ENCODE measurements at places on chromosomes 3 and 15. TPM values are rescaled to one million over a fixed set of nuclear protein-coding genes. Genes with fewer than 3 reads are reported as not detected.

DNA sequence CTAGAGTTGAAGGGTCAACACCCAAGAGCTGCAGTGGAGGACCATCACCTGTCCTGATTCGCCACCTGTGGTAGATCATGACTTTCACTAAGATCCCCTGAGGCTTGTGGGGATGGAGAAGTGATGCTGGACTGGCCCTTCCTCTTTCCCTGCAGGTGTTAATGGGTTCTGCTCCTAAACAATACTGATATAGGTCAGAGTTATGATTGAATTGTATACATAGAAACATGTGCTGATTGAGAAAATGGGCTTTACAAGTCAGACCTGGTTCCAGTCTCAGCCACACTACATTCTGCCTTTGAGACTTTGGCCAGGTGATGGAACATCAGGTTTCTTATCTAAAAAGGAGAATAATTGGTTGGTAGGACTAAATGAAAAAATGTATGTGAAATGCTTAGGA is 418.9 kb upstream of the TPRG1 start:
- no peak for DNase-seq

The FEZF2 gene
- not detected for polyA plus RNA-seq

The NAA80 gene
- 10.4 TPM for polyA plus RNA-seq

DNA sequence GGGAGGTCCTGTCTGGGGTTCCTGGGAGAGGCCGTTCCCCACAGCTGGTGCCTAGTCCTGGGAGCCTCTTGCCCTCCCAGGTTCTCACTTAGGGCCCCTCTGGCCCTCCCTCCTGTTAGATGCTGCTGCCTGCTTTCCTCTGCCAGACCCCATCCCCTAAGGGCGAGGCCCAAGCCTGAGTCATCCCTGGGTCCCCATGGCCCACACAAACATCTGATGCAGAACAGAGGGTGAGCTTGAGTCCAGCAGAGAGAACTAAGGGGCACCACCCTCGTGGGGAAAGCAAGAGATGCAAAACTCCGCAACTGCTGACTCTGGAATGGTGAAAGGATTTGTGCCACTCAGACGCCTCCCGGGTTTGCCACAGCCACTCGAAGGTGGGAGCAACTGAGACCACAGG is 58.8 kb upstream of the TRPM1 start:
- no peak for DNase-seq

GRCh38 chr3:126485176-126485897 is 9.6 kb upstream of the ZXDC start:
- DNase-seq = no peak

- DNase-seq = no peak
Observed at GRCh38 chr3:126049289-126050049, 34.5 kb downstream of the SLC41A3 start.

- DNase-seq = no peak
Observed at GRCh38 chr15:84891339-84891738, 6.9 kb downstream of the SLC28A1 start.

GRCh38 chr15:85825719-85826118 is 31.0 kb upstream of the KLHL25 start:
- no peak for DNase-seq

GRCh38 chr3:5160321-5160720 is 27.2 kb upstream of the EDEM1 start:
- DNase-seq = no peak

GRCh38 chr15:91067036-91067435 is 33.0 kb upstream of the SV2B start:
- DNase-seq = no peak

DNA sequence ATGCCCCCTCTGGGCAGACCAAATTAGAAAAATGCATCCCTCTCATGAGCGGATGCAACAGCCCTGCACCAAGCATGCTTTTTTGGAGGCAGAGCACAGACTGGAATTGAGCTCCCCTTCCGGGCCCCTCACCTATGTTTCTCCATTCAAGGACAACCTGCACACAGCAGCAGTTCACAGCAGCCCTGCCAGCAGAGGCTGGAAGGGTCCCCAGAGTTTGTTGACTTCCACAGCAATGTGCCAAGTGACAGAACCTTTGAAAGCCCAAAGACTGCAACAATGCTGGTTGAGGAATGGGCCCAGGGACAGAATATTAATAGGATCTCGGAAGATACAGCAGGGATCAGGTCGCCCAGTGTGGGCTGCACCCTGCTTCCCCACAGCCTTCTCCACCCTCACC is 650.4 kb downstream of the FHIT start:
- no peak for DNase-seq

- DNase-seq = no peak
Observed at GRCh38 chr3:178810181-178810580, 261.4 kb downstream of the ZMAT3 start.

- DNase-seq = no peak
Observed at GRCh38 chr15:39801641-39802309, 19.1 kb upstream of the FSIP1 start.

The TMEM42 gene
- 14.1 TPM for polyA plus RNA-seq

- DNase-seq = no peak
Observed at GRCh38 chr15:82647835-82648256, 683 bp upstream of the CPEB1 start.

DNA sequence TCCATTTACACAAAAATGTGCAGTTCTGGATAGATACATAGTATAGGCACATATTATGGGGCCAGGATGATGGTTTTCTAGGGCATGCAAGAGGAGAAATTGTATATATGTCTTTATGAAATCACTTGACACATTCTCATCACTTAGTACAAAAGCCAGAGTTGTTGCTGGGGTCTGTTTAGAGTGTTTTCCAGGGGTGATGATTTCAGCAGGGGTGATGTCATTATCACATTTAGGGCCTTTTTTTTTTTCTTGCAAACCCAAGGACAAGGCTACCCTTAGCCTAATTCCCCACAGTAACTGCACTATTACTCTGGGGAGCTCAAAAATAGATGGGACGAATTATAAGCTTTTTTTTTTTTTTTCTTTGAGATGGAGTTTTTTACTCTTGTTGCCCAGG is 3.6 kb downstream of the ZNF589 start:
- DNase-seq = no peak

The GOLGA6B gene
- not detected for polyA plus RNA-seq

Data from heart left ventricle (tissue), 16 donors.